NCI-H187 (cell line): ENCODE measurements at places on chromosomes 3 and 15.
A peak's percentile ranks its signal among the peaks of the same experiment; 100 is the strongest.

DNA sequence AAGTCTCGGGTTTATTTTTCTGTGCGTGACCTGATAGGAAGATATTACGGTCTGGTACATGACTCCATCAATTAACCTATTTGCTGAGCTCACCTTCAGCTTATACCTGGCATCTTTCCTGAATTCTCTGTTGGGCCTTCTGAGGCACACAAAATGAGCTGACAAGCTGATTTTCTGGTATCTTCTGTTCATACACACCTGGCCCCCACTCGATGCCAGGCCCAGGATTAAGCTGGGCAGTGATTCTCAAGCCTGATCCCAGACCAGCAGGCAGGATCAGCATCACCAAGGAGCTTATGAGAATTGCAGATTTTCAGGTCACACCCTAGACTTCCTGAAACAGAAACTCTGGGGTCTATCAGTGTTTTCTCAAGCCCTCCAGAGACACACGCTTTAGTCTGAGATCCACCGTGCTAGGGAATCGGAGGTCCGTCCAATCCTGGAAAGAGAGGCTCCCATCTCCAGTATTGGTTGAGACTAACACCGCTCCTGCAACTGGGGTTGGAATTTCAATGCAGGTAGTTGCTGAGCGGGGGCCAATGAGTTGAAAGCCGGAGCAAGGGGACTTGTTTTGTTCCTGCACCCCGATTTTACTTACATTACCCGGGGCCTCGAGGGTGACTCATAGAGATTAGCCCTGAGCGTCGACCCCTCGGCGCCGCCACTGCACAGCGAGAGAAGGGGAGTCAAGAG is 636 bp upstream of the EIF1B start:
- DNase-seq, result no peak

- no peak for DNase-seq
Observed at GRCh38 chr3:179021119-179021903, 50.3 kb downstream of the ZMAT3 start.

DNA sequence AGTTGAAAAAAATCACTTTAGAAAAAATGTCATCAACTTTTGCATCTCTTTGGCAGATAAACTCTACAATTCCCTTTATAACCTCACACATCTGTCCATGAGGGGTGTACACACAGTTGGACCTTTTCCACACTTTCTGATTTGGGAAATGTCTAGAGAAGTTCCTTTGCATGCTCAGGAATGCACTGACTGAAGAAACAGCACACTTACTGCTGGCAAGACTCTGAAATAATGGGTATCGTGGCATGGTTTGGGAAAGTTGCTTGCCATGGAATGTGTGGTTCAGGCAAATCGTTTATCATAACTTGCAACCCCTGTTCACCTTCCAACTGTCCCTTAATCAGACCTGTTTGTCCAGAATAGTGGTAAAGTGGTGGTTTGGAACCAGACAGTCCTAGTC is 135.3 kb upstream of the TGFBR2 start:
- no peak for DNase-seq

DNA sequence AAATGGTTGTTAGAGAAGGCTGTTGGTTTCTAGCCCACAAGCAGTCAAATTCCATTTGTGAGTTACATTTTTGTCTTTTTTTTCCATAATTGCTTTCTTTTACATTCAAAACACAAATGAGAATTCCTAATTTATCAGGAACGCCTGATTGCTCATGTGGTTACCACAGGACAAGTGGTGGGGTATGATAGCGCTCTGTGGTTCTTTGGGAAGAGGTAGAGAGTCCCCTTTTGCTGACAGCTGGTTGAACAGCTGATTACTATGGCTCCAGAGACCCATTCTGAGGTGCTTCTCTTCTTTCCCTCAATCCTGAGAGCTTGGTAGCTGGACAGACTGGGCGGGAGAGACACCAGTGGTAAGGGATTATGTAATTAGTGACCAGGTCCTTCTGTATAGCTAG is 24.4 kb downstream of the CNOT10 start:
- DNase-seq, result no peak

DNA sequence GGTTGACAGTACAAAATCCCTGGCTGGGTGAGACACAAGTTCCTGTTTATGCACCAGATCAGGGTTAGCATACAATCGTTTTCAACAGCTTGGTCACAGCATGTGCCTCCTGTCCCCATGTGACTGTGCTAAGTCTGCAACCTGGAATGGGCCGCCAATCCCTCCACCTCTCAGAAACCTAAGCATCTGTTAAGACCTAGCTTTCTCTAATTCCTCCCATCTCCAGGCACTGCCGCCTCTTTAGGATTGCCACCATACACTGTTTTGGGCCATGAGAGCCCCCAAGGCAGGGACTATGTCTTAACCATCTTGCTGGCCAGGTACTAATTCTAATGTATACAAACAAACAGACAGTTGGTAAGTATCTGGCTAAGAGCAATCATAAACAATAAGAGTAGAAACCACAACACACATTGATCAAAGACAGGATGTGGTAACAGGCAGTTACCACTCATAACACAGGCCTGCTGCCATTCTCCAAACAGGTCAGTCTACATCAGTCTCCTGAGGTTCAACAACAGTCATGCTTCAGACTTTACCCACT is 25.6 kb downstream of the SEC22C start:
- DNase-seq, result no peak

DNA sequence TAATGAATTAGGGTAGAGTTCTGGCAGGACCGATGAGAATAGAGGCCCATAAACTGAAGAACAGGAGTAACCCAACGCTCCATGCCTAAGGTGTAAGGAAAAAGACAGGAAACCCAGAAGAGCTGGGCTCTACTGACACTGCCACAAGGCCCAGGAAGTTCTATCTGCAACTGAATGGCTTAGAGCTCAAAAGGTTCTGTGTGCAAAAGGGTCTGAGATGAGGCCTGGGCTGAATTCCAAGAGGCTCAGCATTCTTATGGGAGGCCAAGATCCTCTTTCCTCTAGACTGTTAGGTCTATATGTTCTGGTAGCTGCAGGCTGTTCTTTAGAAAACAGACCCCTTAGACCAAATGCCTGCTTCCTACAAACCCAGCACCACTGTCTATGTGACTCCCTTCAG is 30.5 kb upstream of the PRSS50 start:
- DNase-seq, result no peak

GRCh38 chr3:18097473-18097872 is 327.7 kb downstream of the SATB1 start:
- no peak for DNase-seq

DNA sequence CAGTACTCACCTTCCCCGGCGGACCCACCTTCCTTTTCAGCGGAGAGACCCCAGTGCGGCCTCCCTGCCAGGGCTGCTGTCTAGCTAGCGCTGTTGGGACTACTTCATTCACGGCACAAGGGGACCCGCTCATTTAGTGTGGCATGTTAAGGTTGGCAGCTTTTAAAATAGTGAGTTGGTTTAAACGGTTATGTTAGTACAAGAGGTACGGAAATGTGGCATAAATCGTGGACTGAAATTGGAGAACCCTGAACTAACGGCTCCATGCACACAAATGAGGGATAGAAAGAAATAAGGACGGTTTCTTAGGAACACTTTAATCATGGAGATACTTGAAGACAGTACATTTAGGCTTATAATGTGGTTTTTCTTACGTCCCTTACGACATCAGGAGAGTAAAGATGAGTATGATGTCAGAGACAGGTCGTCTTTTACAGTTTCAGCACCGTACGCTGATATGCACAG is 752 bp downstream of the CEP63 start:
- DNase-seq, result no peak

GRCh38 chr3:65660000-65660598 is 378.6 kb downstream of the MAGI1 start:
- no peak for DNase-seq

DNA sequence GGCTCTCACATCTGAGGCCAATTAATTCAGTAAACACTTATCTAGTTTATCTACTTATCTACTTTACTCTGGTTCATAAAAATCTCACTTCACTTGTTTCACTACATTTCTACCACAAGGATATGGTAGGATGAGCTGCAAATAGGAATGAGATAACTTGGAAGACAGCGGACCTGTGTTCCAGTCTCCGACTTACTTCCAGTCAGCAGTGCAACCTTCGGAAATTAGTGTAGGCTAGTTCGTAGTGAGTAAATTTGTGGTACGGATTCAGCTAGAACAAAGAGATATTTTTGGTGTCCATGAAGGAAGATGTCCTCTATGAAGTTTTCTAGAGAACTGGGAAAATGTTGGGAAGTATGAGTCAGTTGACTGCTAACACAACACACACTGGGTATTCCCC is 66.3 kb downstream of the TPRG1 start:
- no peak for DNase-seq

GRCh38 chr15:58260725-58261267 is 122.6 kb downstream of the AQP9 start:
- DNase-seq, result no peak

GRCh38 chr3:121330118-121330517 is 215.7 kb downstream of the POLQ start:
- DNase-seq, result no peak

GRCh38 chr3:150127011-150127490 is 156.4 kb upstream of the PFN2 start:
- no peak for DNase-seq

DNA sequence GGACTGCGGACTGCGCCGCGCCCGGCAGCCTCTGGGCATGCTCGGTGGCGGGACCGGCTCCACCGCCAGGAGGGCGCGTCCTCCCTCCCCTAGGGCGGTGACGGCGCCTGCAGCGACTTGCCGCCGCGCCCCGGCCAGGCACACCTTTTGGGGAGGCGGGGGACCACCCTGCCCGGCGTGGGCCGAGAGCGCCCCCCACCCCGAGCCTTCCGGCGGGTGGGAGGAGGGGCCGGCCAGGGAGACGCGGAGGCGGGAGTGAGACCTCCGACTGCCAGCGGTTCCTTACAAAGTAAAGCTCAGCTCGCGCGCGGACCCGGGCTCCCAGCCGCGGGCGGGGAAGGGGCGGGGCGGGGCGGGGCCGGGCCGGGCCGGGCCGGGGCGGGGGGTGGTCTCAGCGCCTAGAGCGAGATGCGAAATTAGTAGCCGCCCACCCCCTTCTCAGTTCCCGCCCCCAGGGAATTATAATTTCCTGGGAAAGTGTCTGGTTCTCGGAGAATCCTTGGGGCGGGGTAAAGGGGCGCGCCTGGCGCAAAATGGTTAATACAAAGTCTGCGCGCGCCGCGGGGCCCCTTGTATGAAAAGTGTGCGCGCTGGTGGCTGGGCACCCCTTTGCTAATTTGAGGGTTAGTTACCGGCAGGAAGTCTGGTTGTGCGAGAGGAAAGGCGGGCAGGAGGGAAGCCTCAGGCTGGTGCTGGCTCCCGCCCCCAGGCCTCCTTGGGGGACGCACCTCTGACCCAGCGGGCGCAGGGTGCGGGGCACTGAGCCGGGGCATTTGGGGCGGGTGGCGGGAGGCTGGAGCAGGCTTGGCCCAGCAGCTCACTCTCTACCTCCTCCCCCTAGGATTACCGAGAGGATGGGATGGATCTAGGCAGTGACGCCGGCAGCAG is 224.8 kb upstream of the IL12A start:
- peak; percentile 85 for DNase-seq

- no peak for DNase-seq
Observed at GRCh38 chr3:14725013-14725412, 50.1 kb downstream of the C3orf20 start.
